ENCODE measurements at places on chromosomes 4 and X.
A peak's percentile ranks its signal among the peaks of the same experiment; 100 is the strongest.

DNA sequence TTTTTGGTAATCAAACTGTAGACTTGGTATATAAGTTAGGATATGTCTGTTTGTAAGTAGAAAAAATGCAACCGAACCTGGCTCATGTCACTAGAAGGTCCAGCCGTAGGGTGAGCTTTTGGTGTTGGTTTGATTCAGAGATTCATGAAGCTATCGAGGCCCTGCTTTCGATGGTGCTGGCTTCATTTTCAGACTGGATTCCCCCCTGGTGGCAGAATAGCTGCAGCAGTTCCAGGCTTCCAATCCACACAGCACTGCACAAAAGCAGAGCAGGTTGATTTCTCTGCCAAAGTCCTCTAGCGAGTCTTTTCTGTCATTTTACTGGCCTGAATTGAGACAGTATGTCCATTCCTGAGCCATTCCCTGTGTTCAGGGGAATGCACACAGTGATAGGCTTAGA is 33.1 kb downstream of the PDK3 start:
- DNase-seq = peak; percentile 14

GRCh38 chr4:164946810-164947209 is 30.6 kb downstream of the TRIM61 start:
- DNase-seq = no peak

- DNase-seq = no peak
Observed at GRCh38 chr4:93825551-93826216, 2.9 kb upstream of the ATOH1 start.

- DNase-seq = no peak
Observed at GRCh38 chr4:40553995-40554394, 75.7 kb downstream of the RBM47 start.

- DNase-seq = no peak
Observed at GRCh38 chrX:111100191-111100590, 4.2 kb downstream of the PAK3 start.

DNA sequence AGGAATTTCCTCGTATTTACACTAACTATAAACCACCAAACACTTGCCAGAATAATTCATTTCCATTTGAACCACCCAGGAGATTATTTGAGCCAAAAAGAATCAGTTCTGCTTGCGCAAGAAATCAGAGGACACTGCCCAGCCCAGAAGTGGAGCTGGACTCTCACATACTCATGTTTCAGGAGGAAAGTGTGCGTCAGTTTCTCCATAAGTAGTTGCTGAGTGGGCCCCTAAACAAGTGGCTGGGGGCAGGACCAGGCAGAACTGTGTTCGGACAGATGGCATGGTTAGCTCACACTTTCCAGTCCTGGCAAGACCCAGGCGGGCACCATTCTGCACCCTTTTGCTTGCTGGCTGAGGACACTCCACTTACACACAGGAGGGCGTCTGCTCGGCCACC is 38.8 kb downstream of the BTC start:
- no peak for DNase-seq

GRCh38 chr4:118981839-118982381 is 93.3 kb downstream of the SYNPO2 start:
- peak; percentile 9 for DNase-seq

DNA sequence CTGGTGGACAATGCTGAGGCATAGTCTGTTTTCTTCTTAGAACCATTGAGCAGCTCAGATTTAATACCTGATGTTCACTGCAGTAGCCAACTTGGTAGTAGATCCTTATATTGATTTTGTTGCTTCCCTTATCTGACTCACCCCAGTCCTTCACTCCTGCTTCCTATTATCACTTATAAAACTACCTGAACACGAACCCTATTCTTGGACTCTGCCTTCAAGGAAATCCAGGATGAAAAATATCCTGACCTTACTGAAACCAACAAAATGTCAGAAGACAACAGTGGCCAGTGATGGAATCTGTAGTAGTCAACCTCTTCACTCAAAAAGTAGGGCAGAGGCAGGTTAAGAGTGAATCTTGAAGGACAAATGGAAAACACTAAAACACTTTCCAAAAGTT is 98.1 kb downstream of the CPEB2 start:
- no peak for DNase-seq

- DNase-seq = no peak
Observed at GRCh38 chr4:54717694-54718093, 59.9 kb downstream of the KIT start.

DNA sequence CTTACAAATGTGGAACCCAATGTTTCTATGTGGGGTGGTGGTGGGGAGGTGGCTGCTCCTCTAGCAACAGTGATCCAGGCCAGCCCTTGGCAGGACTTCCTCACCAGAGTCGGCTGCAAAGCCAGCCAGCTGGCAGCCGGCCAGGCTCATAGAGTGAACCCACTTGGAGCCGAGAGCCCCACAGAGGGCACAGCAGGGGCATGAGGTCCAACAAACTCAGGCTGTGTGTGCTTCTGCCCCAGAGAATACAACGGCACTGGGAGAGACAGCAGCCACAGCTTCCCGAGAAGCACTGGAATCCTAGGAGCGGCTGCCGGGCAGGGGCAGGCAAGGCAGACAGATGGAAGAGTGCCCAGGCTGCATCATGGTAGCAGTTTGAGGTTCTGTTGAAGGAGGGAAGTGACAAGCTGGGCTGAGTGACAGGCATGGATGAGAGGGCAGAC is 23.5 kb upstream of the SOWAHD start:
- no peak for DNase-seq

DNA sequence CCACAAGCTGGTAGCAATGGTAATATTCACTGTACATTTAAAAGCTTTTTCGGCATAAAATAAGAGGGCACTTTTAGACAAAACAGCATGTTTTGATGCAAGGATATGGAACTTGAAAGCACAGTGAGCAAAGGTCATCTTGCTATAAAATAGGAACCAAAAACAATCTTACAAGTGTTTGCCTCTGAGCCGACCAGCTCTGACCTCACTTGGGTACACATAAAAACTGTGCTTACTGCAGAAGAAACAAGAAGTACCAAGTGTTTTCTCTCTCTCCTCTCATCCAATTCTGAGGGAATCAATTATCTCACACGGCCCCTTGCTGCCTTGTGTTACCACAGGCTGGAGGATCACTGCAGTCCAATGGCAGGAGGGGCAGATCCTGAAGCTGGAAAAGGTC is 4.8 kb upstream of the IQSEC2 start:
- DNase-seq = no peak

GRCh38 chr4:41939016-41939626 is 3.9 kb downstream of the TMEM33 start:
- no peak for DNase-seq

DNA sequence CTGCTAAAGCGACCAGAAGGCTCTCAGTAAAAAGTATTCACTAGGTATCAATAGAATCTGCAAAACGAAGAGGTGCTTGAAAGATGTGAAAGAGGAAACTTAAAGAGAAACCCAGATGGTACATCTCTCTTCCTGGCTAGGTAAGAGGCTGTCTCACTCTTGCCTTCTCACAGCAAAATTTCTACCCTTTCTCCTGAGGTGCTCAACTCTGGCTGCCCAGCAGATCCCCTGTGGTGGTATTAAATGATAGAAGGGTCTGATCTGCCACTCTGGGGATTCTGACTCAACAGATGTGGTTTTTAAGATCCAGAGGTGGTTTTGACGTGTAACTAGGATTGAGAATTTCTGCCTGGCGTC is 14.9 kb upstream of the TSPAN5 start:
- DNase-seq = no peak

- DNase-seq = no peak
Observed at GRCh38 chr4:54482529-54483200, 175.1 kb upstream of the KIT start.

DNA sequence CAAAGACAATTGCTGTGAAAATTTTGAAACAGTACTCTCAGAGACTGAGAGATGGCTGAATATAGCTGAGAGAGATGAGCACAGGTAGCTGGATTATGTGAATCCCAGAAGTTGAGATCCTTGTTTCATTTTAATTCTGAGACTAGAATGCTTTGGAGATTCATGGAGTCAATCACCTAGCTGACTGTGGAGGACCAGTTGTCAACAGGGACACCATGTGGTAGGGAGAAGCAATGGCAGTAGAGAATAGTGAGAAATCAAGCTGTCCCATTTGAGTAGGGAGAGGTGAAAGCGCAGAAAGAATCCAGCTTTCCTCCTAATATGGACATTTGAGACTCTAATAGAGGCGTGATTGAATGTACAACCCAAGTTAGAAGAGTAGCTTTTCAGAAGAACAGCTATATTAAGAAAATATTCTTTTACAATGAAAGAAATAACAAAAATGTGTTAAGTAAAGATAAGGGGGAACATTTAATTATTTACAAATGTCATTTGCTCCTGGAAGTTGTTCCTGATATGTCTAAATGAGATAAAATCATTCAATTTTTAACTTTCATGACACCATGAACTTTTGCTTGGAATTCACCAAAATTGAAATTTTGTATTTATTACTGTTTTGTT is 30.3 kb upstream of the GLRB start:
- DNase-seq = no peak

DNA sequence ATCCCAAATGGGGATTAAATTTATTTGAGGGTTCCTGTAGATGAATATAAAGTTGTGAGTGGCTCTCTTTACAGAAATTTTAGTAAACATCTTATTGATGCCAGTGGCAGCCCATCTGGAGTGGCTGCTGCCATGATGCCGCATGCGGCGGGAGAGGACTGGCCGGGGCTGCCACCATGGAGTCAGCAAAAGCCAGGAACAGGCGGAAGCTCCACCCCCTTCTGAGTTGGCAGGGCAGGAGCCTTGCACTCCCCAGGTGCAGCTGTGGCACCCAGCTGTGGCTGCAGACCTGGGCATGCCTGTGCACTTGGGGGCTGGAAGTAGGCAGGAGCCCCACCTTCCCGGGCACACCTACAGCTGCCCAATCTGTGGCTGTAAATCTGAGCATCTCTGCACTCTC is 92.3 kb downstream of the KCNIP4 start:
- DNase-seq = no peak

GRCh38 chr4:37628977-37629609 is 57.1 kb downstream of the RELL1 start:
- no peak for DNase-seq

- DNase-seq = no peak
Observed at GRCh38 chrX:135421932-135422809, at the start of gene SMIM10L2A. TSS of gene SMIM10L2A (plus strand) at chrX:135421944. CDS start at chrX:135422132, 188 bp downstream.

DNA sequence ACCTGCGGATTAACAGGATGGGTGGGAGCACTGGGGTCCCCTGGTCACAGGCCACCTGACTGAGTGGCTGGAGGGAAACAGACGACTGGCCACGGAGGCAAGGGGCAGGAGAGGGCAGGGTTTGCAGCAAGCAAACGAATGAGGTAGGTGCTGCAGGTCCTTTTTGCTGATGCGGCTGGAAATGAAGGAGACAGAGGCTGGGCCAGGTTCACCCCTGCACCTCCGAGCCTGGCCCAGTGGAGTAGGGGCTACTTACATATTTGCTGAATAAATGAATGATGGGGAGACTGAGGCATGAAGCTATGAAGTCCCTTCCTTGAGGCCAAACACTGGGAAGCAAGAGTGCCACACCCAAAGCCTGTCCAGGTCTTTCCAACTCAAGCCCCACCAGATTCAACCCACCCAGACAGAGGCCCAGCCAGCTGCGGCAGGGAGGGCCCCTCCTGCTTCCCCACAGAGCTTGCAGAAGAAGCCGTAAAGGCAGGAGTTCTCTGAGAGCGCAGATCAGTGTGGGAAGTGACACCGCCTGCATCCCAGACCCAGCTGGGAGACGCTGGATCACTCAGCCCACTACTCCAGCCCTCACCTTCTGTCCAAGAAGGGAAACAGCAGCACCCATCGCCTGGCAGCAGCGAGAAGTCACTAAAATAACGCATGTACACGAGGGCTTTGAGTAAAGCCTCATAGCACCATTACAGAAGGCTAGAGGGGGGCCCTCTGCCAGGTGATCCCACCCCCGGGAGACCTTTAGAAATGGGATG is 36.1 kb upstream of the C4orf50 start:
- DNase-seq = no peak

GRCh38 chr4:168885400-168885799 is 124.7 kb downstream of the CBR4 start:
- DNase-seq = no peak

GRCh38 chrX:131901546-131901945 is 121.6 kb upstream of the STK26 start:
- DNase-seq = no peak

Measured in T-helper 1 cell (primary cell).